ENCODE measurements at places on chromosomes 3 and 15. TPM values are rescaled to one million over a fixed set of nuclear protein-coding genes. Genes with fewer than 3 reads are reported as not detected.
A peak's percentile ranks its signal among the peaks of the same experiment; 100 is the strongest.

DNA sequence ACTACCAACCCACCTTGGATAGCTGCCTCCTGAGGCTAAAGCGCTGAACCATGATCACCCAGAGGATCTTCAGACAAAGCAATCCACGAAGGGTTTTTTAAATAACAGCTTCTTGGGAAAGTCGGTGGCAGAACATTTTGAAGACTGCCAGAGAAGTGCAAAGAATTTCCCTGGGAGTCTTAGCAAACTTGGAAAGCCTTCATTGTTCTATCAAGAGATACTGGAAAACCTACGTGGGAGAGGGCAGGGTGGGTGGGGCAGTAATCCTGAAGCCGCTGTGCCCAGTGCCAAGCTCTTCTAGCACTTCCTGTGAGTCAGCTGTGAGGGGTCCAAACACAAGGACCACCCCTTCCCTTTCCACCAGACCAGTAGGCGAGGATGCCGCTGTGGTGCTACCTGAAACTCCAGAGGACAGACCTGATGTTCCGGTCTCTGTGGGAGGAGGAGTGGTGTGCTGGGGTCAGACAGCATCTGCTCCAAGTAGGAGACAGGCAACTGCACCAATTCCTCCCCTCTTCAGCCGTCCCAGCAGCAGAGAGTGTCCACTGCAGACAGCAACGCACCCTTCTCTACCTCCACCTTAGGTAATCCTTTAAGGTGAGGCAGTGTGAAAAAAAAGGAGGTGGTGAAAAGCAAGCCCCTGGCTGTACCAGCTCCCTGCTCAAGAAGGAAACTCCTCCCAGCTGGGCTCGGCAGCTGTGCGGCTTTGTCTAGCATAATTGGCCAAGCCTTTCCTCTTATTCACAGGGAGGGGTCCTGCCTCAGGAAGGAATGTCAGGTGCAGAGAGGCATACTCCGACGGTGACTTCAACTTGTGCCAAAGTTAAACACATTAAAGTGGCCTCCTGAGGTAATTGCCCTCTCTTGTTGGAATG lies 99.0 kb downstream of the TMCC1 start:
- H3K4me1 ChIP-seq = peaks cover 21% of the 10 kb centered on the region
- peak overlapping the region; percentile 65 for H3K27ac ChIP-seq
- peak; percentile 73 for DNase-seq
- no peaks in the 10 kb centered on the region for H3K27me3 ChIP-seq
- H3K36me3 ChIP-seq = no peaks in the 10 kb centered on the region

DNA sequence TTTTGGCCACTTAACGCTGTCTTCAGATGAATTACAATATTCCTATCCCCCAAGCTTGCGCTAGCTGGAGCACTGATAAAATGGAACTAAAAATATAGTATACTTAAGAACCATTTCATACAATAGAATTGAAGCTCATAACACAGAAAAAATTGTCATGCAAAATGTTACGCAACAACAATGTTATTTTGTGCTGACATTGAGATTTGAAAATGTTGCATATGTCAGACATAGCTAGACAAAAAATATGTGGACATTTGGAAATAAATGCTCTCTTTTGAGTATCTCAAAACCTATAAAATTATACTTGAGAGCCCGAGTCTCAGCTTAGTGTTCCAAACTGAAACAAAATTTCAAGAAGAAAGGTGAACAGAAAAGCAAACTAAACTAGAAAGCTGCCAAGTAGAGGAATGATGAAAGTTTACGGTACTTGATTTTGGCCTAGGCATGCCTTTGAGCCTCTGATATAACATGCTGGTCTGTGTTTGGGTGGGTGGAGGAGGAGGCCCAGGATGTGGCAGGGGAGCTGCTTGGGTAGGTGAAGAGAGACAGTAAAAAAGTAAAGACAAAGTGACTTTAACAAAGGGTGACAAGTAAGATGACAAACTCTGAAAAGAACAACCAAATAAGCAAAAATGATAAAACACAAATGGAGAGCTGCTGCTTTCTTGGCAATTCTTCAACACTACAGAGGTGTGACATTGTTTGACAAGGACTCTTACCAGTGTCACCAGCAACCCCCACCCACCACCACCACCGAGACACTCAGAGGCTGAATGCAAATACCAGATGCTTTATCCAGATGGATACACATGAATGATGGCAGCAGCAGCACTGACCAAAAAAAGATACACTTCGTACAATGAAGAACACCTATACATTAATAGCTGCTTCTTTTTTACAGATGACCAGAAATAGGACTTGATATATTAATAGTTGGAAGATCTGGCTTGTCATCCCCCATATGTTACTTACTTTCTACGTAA lies 129.3 kb upstream of the FEZF2 start:
- H3K4me3 ChIP-seq = no peak overlapping the region
- H3K4me1 ChIP-seq = no peaks in the 10 kb centered on the region
- H3K27ac ChIP-seq = no peak overlapping the region
- H3K36me3 ChIP-seq = no peaks in the 10 kb centered on the region

DNA sequence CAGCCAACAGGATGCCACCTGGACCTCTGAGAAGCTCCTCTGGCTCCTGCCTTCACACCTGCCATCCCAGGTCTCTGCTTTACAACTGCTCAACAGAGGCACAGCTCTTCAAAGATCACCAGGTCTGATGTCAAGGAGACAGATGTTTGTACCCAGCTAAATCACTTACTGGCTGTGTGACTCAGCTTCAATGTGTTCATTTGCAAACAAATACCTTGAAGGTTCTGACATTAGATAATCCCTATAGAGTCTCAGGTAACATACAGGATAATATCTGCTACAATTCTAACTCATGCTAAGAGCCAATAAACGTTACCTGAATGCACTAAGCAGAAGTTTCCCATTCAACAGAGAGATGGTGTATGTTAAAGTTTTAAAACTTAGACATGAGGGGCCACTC lies 163.4 kb upstream of the IGF1R start:
- no peaks in the 10 kb centered on the region for H3K27me3 ChIP-seq
- no peaks in the 10 kb centered on the region for H3K36me3 ChIP-seq
- no peak for DNase-seq
- no peak overlapping the region for H3K4me3 ChIP-seq
- H3K27ac ChIP-seq = no peak overlapping the region
- H3K4me1 ChIP-seq = no peaks in the 10 kb centered on the region

CAMK2N2 gene
- total RNA-seq = 2.6 TPM

C15orf62 gene
- 0.19 TPM for total RNA-seq

DNA sequence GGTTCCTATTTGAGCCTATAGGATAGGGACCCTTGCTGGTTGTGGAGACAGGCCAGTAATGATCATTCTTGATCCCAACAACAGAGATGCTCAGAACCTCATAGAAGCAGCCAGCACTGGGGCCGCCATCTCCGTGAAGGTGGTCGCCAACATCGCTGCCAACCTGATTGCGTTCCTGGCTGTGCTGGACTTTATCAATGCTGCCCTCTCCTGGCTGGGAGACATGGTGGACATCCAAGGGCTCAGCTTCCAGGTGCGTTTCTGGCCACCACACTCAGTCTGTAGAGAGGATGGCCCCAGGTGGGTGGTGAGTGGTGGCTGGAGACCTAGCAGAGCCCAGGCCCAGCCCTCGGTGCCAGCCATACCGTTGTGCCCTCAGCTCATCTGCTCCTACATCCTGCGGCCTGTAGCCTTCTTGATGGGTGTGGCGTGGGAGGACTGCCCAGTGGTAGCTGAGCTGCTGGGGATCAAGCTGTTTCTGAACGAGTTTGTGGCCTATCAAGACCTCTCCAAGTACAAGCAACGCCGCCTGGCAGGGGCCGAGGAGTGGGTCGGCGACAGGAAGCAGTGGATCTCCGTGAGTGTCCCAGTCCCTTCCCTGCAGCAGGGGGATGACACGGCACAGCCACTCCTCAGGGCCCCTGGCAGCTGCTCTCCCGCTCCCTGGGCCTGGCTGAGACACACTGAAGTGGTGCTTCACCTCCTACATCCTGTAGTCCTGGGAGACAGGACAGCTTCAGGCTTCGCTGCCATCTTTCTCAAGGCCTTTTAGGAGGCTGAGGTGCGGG lies 46.5 kb upstream of the PDE8A start:
- no peak overlapping the region for H3K27ac ChIP-seq
- no peaks in the 10 kb centered on the region for H3K27me3 ChIP-seq
- no peak for DNase-seq
- H3K4me1 ChIP-seq = peaks cover 3% of the 10 kb centered on the region
- H3K4me3 ChIP-seq = no peak overlapping the region
- H3K36me3 ChIP-seq = no peaks in the 10 kb centered on the region

DNA sequence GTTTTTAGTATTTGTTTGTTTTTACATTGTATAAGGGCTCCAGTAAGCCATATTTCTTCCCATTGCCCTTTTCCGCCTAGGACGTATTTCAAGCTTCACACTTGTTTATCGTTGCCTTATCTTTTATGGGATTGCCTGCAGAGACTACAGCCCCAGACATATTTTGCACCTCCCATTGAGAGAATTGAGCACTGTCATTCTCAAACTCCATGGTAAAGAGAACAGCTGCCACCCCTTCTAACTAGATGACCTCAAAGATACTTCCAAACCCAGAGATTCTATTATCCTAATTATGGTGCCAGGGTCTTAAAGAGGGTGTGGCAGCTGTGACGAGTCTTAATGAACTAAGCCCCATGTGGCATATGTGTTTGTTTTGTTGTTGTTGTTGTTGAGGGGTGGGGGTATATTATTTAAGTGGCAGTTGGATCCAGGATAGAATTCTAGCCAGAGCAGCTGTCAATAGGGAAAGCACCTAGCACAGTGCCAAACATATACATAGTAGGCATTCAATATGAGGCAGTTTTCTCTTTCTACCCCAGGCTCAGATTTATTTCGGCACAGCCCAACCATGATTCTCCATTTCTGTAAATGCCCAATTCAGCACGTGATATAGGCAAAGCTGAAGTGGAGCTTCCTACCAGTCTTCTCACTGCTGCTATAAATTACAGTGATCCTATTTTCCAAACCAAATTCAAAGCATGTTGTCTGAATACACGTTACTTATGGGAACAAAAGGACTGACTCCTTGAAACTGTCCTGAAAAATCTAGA lies 932 bp upstream of the TP53BP1 start:
- no peaks in the 10 kb centered on the region for H3K36me3 ChIP-seq
- H3K4me1 ChIP-seq = peaks cover 5% of the 10 kb centered on the region
- no peaks in the 10 kb centered on the region for H3K27me3 ChIP-seq
- DNase-seq = no peak
- H3K27ac ChIP-seq = peak overlapping the region; percentile 92

GRCh38 chr3:56291244-56291680 lies 177.0 kb downstream of the ERC2 start:
- H3K36me3 ChIP-seq = no peaks in the 10 kb centered on the region
- H3K4me1 ChIP-seq = peaks cover 5% of the 10 kb centered on the region
- peak; percentile 99 for DNase-seq
- peak overlapping the region; percentile 66 for H3K27ac ChIP-seq
- no peak overlapping the region for H3K4me3 ChIP-seq

GRCh38 chr3:24615177-24615576 lies 120.5 kb upstream of the THRB start:
- H3K27ac ChIP-seq = no peak overlapping the region
- no peaks in the 10 kb centered on the region for H3K4me1 ChIP-seq
- no peaks in the 10 kb centered on the region for H3K27me3 ChIP-seq

- no peak overlapping the region for H3K4me3 ChIP-seq
- DNase-seq = no peak
- H3K27me3 ChIP-seq = no peaks in the 10 kb centered on the region
- no peaks in the 10 kb centered on the region for H3K36me3 ChIP-seq
- no peak overlapping the region for H3K27ac ChIP-seq
These were observed 78.4 kb upstream of the HERC1 start for GRCh38 chr15:63912061-63912615.

DNA sequence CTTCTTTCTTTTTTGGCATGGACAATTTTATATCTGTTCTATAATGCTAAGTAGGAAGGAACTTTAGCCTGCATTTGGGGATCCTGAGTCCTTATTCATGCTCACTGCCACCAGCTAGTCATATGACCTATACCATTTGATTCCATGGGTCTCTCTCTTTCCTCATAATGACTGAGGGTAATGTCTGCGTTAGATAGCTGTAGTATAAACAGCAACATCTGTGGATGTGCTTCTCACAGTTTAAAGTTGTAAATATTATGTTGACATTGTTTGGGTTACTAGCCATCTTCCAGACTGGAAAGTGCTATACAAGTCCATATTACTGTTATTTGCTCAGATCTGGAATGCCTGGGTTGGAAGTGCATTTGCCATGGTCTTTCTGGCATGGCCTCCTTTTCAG lies 274.9 kb upstream of the SEMA6D start:
- no peak overlapping the region for H3K27ac ChIP-seq
- no peak overlapping the region for H3K4me3 ChIP-seq
- no peak for DNase-seq

SIDT1 gene
- total RNA-seq = not detected

DNA sequence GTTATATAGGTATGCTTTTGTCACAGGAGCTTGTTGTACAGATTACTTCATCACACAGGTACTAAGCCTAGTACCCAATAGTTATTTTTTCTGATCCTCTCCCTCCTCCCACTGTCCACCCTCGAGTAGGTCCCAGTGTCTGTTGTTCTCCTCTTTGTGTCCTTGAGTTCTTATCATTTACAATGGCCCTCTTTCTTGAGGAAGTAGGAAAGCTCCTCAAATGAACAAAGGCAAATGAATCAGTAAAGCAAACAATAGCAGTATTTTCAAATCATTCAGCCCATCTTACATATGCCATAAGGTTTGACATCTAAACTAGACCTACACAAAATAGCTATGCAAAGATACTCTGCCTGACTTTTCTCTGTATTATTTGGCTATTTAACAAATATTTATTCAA lies 211.5 kb downstream of the CDIN1 start:
- no peaks in the 10 kb centered on the region for H3K27me3 ChIP-seq
- DNase-seq = no peak
- no peak overlapping the region for H3K4me3 ChIP-seq
- no peaks in the 10 kb centered on the region for H3K36me3 ChIP-seq
- no peaks in the 10 kb centered on the region for H3K4me1 ChIP-seq
- no peak overlapping the region for H3K27ac ChIP-seq

Data from astrocyte (in vitro differentiated cells and primary cell).